ENCODE measurements at places on chromosomes 3 and 15.

GRCh38 chr3:59766200-59766872, 716.5 kb upstream of the CFAP20DC start:
- no peak for DNase-seq

DNA sequence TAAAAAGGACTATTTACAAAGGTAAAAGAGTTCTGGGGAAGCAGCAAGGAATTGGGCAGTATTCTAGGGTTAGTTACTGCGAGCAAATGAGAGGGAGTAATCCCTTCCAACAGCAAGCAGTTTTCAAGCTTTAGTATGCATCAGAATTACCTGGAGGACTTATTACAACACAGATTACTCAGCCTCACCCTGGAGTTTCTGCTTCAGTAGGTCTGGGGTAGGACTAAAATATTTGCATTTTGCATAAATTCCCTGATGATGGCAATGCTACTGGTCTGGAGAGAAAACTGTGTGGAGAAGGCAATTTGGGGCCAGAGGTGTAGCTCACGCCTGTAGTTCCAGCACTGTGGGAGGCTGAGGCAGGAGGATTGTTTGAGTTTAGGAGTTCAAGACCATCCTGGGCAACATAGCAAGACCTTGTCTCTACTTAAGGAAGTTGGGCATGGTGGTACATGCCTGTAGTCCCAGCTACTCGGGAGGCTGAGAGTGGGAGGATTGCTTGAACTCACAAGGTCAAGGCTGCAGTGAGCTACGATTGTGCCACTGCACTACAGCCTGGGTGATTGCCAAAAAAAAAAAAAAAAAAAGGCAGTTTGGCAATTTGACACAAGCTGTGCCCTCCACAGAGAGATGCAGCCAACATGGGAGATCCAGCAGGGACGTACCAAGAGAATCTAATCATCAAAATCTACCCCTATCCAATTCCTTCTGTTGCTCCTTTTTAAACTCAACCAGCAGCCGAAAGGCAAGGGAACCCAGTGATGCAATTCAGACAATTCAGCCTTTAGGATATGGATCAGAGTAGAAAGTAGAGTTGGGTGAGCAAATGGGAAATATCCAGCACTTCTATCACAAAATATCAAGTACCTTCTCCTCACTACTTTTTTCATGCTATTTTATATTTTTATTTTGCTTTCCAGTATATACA, 27.1 kb upstream of the AP4E1 start:
- no peak for DNase-seq

DNA sequence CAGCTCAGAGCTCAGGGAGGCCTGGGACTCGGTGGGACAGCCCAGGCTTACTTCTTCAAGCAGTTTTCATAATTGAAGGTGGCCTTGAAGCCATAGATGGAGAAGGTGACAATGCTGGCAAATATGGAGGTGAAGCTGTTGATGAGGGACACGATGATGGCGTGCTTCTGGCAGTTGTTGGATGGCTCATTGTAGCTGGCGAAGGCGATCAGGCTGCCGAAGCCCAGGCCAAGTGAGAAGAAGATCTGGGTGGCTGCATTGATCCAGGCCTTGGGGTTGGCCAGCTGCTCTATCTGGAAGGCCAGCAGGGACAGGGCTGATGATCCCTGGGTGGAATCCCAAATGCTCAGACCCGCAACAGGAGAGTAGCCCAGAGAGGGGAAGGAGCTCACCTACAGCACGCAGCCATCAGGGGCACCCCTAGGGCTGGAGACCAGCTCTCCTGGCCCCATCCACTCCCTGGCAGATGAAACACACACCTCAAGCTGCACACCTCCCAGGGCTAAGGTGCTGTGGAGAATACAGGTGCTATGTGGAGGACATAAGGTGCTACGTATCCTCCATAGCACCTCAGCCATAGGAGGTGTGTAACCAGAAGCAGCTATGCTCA, 25.1 kb downstream of the SLC6A20 start:
- no peak for DNase-seq

DNA sequence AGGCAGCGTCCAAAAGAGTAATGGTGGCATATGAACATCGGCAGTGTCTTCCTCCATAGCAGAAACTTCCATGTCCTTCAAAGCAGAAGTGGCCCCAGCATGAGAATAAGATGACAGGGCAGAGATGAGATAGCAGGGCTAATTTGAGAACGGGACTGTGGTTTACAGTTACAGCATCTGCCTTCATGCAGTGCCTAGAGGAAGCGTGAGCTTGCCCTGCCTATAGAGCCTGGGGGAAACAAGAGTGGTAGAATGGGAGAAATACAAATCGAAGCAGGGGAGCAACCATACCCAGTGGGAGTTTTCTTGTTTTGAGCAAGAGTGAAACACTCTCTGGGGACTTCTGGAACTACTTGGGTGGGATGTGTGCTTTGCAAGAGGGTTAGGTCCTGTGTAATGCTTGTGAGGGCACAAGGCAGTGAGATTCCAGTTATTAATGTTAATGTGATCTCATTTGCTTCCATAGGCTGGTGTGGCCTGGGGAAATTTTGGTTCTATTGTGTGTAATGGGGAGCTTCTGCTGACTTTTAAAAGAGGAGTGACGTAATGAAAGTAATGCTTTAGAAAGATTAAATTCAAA, 616.9 kb downstream of the ZIC1 start:
- DNase-seq = no peak
